ENCODE measurements at places on chromosomes 5 and 9. TPM values are rescaled to one million over a fixed set of nuclear protein-coding genes. Genes with fewer than 3 reads are reported as not detected.

The PPP2R2B gene
- total RNA-seq, result under 0.01 TPM

- DNase-seq, result peak; percentile 74
Observed at GRCh38 chr9:33151007-33151557, 16.1 kb downstream of the B4GALT1 start.

GRCh38 chr5:119229950-119230349 is 125.9 kb upstream of the TNFAIP8 start:
- peak; percentile 49 for DNase-seq

The RNF180 gene
- 4.5 TPM for total RNA-seq

GRCh38 chr5:160271836-160272235 is 40.5 kb downstream of the CCNJL start:
- no peak for DNase-seq

DNA sequence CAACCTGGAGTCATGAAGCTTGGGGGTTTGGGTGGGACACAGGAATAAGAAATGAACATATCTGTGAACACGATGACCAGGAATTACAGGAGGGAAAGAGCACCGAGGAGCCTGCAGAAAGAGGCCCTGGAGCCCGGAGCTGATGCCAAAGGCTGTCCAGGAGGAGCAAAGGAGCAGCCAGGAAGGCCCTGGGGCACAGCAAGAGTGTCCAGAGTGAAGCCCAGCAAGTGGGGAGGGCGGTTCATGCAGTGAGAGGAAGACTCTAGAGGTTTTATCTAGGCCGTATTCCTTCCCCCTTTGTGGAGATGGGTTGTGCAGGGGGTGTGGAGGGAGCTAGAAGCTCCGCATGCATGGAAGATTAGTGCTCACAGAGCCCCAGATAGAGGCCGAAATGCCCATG is 318.4 kb downstream of the GADD45G start:
- DNase-seq, result no peak

- DNase-seq, result peak; percentile 13
Observed at GRCh38 chr5:176927562-176927961, 28.4 kb upstream of the HK3 start.

DNA sequence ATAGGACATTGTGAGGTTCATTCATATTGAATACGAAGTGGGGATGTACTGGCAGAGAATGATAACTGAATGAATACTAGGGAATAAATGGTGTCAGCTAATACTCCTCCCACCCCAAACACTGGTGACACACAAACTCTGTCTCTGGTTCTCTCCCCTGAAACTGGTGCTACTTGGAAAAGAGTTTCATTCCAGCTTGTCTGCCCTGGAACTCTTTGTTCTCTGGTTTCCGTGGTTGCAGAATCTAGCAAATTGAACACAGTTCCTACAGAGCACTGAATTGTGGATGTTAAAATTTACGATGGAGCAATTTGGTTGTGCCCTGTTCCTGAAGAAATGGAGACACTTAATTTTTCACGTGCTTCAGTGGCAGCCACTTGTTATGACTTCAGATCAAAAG is 181.7 kb downstream of the KCTD16 start:
- DNase-seq, result no peak

GRCh38 chr9:108234811-108235210 is 621.0 kb downstream of the ACTL7B start:
- DNase-seq, result no peak

GRCh38 chr5:131466171-131466766 is 168.8 kb downstream of the RAPGEF6 start:
- peak; percentile 91 for DNase-seq

- no peak for DNase-seq
Observed at GRCh38 chr9:104984121-104984520, 56.2 kb upstream of the ABCA1 start.

The ANKRD20A1 gene
- total RNA-seq, result 0.26 TPM

DNA sequence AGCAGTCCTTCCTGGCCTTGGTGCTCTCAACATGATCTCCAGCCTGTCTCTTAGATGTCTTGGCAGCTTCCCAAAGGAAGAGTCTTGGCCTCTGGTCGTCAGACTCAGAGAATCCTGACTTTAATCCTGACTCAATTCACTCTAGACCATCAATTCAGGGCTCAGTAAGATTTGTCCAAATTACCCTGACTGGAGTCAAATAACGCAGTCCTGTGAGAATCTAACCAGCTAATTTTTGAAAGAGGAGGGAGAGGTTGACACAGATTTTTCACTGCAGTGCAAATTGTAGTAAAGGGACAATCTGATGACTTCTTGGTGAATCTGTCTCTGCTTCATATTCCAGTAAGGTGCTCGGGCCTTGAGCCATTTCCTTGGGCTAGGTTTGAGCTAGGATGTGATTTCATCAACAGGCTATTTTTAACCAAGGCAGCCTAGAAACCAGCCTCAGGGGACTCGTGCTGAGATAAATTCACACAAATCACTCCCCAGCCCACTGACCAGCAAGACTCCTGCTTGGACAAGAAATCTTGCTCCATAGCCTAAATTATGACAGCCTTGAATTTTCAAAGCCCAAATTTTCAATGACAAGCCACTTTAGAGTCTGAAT is 257.4 kb downstream of the ENC1 start:
- DNase-seq, result peak; percentile 62

DNA sequence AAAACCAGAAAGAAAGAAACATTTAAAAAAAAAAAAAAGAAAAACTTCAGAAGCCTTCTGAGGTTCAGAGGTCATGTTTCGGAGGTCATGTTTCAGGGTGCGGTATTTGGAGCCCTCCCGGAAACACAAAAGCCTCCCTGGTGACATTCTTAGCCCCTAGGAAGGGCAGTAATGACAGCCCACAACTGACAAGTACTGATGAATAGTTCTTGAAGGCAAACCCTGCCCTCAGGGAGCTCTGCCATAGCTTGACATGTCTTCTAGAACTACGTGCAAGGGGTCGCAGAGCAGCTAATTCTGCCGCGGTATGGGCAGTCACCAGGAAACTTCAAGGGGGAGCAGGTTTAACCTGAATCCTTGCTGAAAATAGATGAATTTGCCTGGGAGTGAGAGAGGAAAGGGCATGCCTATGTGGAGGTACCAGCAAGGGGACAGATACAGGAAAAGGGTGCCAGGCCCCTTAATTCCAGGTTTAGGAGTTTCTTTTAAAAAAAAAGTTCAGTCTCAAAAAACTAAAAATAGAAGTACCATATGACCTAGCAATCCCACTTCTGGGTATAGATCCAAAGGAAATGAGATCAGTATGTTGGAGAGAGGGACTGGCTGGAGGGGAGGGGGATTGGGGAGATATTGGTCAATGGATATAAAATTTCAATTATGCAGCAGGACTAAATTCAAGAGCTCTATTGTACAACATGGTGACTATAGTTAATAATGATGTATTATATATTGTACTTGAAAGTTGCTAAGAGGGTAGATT is 98.4 kb downstream of the C9orf152 start:
- DNase-seq, result no peak

The TMEM232 gene
- total RNA-seq, result 0.79 TPM

The TLX3 gene
- not detected for total RNA-seq

The MTAP gene
- total RNA-seq, result 44.8 TPM

DNA sequence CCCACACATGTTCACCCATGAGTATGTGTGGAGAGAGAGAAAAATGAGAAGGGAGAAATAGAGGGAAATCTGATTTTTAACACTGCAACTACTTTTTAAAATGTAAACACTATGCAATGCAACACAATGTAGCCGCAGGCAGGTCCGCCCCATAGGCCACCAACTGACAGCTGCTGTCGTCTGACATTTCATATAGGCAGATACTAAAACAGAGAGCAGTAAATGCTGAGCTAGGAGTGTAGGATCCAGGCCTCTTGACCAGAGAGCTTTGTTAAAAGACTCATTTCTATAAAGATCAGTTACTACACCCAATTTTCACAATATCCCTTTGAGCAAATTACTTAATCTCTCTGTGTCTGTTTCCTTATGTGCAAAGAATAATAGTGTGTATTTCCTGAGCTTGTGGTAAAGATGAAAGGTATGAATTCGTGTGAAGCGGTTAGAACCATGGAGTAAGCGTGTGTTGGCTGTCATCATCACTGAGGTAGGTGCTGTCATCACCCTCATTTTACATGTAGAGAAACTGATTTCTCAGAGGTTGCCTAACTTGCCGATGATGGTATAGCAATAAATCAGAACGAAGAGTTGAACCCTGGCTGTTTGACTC is 55.2 kb upstream of the PDE8B start:
- DNase-seq, result no peak

The TMEM215 gene
- not detected for total RNA-seq

DNA sequence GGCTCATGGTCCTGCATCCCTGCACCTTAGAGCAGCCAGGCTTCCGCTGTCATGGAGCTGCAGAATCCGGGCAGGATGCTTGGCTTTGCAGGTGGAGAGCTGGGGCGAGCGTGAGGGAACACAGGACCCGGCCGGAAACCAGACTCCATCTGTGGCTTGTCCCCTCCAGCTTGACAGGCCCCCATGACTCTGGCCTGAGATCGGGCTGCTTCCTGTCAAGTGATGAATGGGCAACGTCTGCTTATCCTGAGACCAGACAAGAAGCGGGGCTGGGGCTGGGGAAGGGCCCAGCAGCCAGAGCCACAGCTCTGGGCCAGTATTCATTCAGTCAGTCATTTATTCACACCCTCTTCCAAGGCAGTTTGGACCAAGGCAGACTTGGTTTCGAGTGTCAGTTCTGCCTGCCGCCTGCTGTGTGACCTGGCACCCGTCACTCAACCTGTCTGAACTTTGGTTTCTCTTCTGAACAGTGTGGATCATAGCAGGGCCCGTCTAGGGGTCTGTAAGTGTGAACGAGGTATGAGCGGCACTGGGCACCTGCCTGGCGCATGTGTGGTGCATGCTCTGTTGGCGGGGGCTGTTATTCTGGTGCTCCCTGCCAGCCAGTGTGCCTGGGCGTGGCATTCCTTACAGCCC is 37.5 kb downstream of the NEK6 start:
- no peak for DNase-seq

Data from bronchial epithelial cell (primary cell).